KG1 (cell line): ENCODE measurements at places on chromosomes 4 and X.
A peak's percentile ranks its signal among the peaks of the same experiment; 100 is the strongest.

DNA sequence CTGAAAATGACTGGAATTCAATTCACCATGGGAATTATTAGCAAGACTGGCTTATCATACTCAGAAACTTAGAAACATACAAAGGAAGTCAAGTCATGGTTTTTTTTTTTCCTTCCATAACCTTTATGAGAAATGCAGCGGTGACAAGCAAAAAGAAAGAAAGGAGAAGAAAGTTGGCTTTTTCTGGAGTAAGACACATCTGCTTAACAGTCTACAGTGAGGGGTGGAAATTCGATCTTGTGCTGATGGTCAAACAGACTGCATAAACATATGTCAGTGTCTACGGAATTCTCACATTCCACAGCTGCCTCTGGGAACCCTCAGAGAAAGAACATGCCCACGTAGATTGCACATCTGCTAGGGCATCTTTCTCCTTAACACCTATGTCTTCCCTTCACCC is 54.6 kb downstream of the PROM1 start:
- DNase-seq, result no peak

DNA sequence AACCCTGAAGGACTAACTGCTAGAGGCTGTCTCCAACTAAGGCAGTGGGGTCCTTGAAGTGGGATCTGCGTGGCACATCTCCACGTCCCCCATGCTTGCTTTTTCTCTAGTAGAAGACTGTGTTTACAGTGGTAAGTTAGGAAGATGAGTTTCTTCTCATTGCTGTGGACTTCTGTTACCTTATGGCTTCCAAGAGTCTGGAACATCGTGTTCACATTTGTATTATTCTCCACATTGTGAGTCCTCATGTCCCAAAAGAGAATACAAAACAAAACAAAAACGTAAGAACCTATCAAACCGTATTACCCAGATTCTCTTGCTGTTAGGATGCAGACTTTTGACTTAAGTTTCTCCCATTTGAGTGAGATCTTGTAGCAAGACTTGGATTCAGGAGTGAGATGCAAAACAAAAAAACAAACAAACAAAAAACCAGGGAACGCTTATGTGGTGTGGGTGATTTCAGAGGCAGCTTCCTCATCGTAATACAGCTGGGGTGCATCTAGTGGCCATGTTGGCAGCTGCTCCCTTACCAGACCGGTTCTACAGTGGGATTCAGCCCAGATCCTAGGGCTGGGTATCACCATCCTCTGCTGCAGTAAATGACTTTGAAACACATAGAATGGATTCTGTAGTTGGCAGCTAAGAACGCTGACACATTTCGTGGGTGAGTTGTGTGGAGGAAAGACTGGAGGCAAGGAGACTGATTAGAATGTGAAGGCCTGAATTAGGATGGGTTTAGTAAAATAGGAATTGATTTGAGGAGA is 41.3 kb downstream of the TMEM131L start:
- DNase-seq, result no peak

DNA sequence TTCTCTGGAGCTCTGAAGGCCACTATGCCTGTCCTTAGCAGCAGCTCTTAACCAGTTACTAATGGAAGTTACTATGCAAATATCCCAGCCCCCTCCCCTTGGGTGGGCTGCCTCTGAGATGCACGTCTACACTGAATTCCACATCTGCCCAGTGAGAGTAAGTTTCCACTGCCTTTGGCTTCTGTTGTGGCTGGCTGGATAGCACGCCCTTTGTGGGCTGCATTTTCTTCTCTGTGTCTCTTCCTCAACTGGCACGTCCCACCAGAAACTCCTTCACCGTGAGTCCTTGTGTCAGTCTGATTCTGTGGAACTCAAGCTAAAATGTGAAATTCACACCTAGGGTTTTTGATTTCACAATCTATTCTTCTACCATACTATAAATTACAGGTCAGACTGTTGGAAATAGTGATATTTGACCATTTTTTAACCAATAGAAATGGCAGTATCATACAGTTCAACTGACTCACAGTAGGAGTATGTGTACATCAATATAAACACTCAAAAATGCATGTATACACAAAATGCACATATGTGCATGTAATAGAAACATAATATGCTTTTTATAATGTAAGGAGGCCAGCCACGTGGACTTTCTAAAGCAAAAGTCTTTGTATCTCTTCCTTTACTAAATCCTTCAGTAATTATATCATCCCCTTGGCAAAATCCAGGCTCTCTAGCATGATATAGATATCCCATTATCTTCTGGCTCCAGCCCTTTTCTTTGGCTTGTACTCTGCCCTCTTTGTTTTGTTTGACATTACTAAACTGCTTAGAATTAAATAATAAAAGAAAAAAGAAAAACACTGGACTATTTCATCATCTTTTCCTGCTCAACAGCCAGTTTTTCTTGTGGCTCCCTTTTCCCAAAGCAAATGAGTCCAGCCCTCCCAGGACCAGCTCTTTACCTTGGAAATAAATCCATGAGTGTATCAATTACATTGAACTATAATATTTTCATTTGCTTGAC is 33.2 kb upstream of the LDB2 start:
- no peak for DNase-seq

GRCh38 chr4:169437299-169438047 is 166.7 kb upstream of the SH3RF1 start:
- no peak for DNase-seq

DNA sequence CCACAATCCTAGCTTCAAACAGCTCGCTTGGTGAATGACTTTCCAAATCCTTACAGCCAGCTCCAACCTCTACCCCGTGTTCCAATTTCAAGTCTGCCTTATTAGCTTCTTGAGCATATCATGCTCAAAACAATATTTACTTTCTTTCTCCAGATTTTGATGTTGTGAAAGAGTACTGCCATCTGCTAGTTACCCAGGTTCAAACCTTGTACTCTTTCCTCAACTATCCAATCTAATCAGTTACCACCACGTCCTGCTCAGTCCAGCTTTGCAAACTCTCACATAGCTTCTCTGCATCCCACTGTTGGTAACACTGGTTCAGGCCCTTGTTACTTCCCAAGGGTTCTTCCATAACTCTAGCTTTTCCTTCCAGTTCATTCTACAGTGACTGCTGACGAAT is 179.1 kb downstream of the NR3C2 start:
- no peak for DNase-seq

GRCh38 chr4:76569706-76570105 is 134.7 kb downstream of the SHROOM3 start:
- no peak for DNase-seq

- DNase-seq, result peak; percentile 4
Observed at GRCh38 chr4:168923526-168924194, 86.4 kb downstream of the CBR4 start.

DNA sequence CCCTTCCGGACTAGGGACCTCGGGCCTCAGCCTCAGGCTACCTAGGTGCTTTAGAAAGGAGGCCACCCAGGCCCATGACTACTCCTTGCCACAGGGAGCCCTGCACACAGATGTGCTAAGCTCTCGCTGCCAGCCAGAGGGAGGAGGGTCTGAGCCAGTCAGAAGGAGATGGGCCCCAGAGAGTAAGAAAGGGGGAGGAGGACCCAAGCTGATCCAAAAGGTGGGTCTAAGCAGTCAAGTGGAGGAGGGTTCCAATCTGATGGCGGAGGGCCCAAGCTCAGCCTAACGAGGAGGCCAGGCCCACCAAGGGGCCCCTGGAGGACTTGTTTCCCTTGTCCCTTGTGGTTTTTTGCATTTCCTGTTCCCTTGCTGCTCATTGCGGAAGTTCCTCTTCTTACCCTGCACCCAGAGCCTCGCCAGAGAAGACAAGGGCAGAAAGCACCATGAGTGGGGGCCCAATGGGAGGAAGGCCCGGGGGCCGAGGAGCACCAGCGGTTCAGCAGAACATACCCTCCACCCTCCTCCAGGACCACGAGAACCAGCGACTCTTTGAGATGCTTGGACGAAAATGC is at the start of gene WAS:
TSS of gene WAS (plus strand) at position 389 of the 572 bp plus-strand sequence. CDS start at position 444, 55 bp downstream.
- peak; percentile 39 for DNase-seq

DNA sequence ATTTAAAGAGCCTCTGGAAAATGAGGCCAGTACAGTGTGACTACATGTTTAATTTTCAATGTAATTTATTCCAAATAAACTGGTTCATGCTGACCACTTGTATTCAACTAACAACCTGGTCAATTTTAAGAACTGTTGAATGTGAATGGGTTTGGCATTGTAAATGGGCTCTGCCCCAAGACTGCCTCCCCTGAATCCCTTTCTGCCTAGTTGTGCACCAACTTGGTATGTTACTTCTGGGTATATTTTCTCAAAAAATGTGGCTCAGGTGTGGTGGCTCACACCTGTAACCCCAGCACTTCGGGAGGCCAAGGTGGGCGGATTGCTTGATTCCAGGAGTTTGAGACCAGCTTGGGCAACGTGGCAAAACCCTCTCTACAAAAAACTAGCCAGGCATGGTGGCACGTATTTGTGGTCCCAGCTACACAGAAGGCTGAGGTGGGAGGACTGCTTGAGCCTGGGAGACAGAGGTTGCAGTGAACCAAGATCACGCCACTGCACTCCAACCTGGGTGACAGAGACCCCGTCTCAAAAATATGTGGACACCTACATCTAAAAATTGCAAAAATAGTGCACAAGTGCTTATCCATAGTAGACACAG is 7.2 kb downstream of the RPL9 start:
- DNase-seq, result no peak

DNA sequence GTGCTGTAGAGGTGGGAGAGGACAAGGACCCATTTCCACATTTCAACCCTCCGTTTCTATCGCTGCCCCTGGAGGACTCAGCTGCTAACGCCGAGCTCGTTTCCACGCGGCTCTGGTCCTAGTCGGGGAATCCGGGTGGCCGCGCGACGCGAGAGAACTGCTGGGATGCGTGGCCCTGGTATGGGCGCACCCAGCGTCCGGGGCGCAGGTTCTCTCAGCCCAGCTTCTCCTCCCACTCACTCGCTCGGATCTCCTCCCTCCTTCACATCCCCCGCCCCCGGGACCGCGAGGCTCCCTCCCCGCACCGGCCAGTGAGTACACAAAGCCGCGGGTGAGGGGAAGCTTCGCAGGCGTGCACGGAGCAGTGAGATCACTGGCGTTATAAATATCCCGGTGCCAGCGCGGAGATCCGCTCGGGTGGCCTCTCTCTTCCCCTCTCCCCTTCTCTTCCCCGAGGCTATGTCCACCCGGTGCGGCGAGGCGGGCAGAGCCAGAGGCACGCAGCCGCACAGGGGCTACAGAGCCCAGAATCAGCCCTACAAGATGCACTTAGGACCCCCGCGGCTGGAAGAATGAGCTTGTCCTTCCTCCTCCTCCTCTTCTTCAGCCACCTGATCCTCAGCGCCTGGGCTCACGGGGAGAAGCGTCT is at the start of gene FGF5:
TSS of gene FGF5 (plus strand) at position 412 of the 649 bp plus-strand sequence. CDS start at position 573, 161 bp downstream.
- DNase-seq, result peak; percentile 63

DNA sequence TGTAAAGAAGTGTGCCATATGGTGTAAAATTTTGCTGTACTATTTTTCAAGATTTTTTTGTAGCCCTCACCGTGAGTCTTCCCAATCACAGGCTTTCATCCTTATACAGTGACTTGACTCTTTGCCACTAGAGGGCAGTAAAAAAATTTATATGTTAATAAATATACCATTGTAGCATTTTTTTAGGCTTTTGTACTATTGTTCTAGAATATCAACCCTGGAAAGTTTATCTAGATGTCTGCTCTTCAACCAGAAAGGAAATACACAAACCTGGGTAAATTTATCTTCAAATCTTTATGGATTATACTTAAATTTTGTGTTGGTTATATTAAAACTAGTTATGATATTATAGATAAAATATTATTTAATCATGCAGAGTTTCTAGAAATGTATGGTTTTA is 235.3 kb downstream of the TENM3 start:
- no peak for DNase-seq

GRCh38 chr4:147011411-147011810 is 65.7 kb upstream of the TTC29 start:
- no peak for DNase-seq

GRCh38 chr4:55311792-55312488 is 34.1 kb upstream of the SRD5A3 start:
- no peak for DNase-seq

- DNase-seq, result peak; percentile 53
Observed at GRCh38 chrX:39854772-39855747, 242.7 kb downstream of the BCOR start.

DNA sequence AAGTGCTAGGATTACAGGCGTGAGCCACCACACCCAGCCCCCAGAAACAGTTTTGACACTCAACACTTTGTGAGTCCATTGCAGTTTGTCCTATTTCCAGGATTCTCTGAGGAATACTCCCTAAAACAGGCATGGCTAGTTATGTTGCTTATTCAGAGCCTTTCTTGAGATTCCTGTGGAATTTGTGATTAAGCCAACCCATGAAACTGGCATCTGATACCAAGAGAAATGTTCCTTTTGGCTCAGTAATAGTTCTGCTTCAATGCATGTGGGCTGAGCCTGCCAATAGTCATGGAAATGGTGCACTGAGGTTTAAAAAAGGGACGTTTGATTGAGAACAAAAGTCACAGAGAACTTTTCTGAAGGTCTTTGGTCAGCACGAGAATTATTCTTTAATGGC is 241.7 kb downstream of the PPP1R2C start:
- DNase-seq, result no peak

DNA sequence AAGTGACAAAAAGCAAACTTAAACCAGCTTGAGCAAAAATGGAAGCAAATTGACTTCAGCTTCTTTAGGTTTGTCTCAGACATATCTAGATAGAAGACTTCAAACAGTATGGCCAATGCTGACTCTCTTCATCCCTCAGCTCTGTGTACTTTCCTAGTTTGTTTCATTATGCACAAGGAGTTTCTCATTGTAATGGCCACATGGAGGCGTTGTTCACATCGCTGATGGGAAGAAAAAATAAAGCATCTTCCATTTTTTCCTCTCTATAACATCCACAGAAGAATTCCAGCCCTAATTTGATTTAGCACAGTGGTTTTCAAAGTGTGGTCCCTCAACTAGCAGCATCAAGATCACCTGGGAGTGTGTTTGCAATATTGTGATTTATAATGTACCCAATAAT is 397.5 kb upstream of the PRKX start:
- DNase-seq, result no peak

DNA sequence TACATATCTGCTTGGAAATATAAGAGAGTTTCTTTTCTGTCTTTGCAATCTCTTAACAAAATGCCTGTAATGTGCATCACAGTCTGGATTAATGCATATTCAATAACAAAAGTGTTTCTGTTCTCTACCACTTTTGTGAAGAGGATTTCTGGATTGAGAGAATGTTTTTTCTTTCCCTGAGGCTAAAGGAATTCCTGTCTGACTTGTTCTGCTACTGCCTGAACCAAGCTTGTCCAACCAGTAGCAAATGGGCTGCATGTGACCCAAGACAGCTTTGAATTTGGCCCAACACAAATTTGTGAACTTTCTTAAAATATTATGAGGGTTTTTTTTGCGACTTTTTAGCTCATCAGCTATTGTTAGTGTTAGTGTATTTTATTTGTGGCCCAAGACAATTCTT is 1133.9 kb downstream of the SH3BGRL start:
- no peak for DNase-seq

DNA sequence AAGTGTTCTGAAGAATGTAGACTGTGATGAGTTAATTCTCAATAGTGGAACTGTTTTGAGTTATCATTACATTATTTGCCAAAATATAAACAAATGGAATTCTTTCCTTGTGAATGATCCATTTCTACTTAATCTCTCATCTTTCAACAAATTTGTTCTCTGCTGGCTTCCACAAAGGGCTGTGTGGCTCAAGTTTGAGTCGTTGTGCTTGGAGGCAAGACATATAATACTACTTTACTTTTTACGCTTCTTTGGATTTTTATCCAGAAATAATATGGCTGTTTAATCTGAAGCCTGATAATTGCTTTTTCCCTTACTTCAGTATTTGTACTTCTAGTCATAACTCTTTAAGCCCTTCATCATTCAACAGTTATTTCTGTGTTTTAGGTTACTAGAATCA is 169.5 kb downstream of the ARHGAP10 start:
- no peak for DNase-seq

- no peak for DNase-seq
Observed at GRCh38 chr4:42596918-42597317, 60.0 kb downstream of the ATP8A1 start.

- DNase-seq, result no peak
Observed at GRCh38 chr4:99762728-99763127, 53.9 kb upstream of the DAPP1 start.
